Activated CD8-positive, alpha-beta memory T cell treated with anti-CD3 and anti-CD28 coated beads for 24 hours (primary cell): ENCODE measurements at places on chromosomes 16 and 17.

DNA sequence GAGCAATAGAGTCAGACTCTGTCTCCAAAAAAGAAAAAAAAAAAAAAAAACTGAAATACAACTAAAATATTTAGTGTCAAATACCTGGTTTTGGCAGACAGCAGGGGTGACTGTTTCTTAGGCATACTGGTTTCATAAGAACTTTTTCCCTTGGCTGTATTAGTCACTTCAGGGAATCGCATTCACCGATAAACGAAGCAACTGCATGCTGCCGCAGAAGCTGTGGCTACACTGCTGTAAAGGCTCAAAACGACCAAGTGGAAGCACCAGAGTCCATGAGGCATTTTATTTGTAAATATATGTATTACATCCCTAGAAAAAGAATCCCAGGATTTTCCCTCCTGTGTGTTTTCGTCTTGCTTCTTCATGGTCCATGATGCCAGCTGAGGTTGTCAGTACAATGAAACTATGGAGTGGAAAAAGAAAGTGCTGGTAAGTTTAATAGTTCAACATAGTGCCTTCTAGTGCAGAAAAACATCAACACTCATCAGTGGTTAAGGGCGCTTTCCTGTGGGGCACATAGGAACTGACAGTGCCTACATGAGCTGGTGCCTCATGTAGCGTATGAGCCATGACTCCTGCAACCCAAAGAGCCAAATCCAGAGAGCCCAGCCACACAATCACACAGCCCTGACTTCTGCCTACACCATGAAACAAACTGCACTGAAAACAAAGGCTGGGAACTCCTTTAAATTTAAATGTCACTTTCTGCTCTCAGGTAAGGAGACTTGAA, 7.3 kb downstream of the RPS15A start:
- no peak for DNase-seq

DNA sequence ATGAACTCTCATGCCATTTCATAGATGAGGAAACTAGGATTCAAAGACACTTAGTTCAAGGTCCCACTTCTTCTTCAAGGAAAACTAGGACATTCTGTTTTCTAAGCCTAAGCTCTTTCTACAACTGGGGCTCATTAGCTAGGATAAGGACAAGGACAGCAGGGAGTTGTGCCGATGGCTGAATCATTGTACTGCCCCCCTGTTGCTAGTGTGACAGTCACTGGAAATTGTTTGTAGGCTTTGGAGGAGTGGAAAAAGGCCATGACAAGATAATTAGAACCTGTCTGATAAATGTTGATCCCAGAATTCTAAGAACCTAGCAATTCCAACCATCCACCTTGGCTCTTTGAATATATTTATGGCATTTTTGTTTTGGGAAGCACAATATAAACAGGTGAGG, 445.7 kb downstream of the CDH8 start:
- DNase-seq, result no peak

GRCh38 chr17:1762233-1762900, 507 bp downstream of the SERPINF1 start:
- no peak for DNase-seq

DNA sequence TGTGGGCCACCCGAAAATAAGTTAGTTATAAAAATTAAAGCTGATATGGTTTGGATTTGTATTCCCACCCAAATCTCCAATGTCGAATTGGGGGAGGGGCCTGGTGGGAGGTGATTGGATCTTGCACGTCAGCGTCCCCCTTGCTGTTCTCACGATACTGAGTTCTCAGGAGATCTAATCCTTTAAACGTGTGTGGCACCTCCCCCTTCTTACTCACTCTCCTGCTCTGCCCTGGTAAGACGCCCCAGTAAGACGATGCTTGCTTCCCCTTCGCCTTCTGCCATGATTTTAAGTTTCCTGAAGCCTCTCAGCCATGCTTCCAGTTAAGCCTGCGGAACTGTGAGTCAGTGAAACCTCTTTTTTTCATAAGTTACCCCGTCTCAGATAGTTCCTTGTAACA, 35.4 kb downstream of the SYCE1L start:
- DNase-seq, result no peak

GRCh38 chr17:46057366-46057765, 58.3 kb downstream of the STH start:
- DNase-seq, result no peak

DNA sequence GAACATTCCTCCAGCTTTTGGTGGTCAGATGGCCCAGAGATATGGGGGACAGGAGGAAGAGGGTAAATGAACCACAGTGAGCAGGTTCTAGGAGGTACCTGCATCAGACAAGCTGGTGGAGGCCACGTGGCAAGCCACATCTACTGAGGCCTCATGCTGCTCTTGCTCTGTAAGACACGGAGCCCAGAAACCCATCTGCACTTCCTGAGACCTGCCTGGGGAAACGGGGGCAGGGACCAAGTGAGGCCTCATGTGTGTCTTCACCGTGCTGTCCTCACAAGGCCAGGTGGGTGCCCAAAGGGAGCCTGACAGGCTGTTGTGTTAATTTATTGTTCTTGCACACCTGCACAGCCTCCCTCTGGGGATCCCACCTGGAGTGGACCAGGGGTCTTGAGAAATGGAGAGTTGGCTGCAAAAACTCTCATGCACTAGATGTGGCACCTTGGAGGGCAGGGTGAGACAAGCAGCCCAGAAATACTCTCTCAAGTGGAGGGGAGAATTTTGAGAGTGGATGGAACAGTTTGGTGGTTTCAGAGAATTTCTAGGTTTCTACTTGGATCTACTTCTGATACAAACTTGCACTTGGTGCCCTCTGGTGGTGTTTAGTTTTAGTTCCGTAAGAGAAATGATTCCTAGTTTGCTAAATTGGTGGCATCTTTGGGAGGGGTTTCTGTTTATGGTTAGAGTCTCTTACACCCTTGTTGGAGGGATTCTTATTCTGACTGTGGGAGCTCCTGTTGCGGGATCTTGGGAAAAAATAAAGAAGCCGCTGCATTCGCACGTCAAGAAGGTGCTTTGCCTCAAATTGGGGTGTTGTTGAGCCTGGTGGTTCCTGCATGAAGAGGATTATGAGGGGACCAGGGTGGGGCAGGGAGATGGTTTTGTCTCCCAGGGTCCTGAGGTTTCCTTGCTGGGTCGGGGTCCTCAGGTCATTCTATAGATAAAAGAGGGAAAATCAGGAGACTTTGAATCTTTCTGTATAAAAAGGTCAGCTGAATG, 47.5 kb downstream of the SLC6A2 start:
- DNase-seq, result no peak

GRCh38 chr17:17395246-17395802, 81.5 kb upstream of the MED9 start:
- no peak for DNase-seq

GRCh38 chr17:795276-795675, 13.1 kb downstream of the MRM3 start:
- no peak for DNase-seq

- no peak for DNase-seq
These were observed 168.2 kb upstream of the CACNG3 start for GRCh38 chr16:24087891-24088410.

DNA sequence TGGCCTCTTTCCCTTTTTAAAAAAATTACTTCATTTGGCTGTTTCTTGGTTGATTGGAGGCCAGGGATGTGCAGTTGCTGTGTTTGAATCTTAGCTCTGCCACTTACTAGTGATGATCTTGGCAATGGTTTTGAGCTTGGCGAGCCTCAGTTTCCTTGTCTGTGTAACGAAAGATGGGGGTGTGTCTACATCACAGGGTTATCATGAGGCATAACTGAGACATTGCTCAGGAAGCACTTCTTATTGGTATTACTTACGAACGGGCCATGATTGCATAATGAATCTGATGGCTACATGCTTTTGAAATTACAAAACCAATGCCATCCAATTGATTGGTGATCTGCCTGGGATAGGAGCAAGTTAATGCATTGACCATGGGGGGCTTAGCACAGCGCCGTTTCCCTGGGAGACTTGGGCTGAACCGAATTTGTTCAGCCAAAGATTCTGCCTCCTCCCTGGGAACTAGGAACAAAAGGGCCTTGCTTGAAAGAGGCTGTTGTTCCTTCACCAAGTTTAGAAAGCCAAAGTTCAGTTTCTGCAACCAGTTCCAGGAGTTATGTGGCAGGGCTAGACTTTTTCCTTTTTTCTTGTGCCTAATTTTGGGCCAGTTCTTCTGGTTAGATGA, 21.9 kb downstream of the CMIP start:
- no peak for DNase-seq

- DNase-seq, result no peak
These were observed 6.7 kb upstream of the NUDT16L1 start for GRCh38 chr16:4686497-4687210.

GRCh38 chr17:3656755-3657587, 11.4 kb downstream of the TAX1BP3 start:
- no peak for DNase-seq

- DNase-seq, result no peak
These were observed 126.3 kb downstream of the ZNF778 start for GRCh38 chr16:89343501-89344457.

DNA sequence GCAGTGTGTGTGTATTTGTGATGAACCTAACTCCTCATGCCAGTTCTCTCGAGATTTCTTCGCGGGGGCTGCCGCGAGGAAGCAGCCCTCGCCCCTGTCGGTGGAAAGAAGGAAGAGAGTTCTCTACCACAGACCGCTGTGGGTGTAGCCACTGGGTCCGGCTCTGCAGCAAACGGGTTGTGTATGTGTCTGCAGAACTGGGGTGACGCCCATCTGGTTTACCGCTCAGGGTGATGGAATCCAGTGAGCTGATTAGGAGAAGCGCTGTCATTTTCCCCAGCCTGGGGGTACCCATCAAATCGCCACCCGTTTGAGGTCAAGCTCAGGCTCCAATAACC, 7.7 kb downstream of the CORO6 start:
- no peak for DNase-seq

GRCh38 chr16:66886321-66886720, 6.0 kb downstream of the PDP2 start:
- no peak for DNase-seq

- DNase-seq, result no peak
These were observed 42.7 kb upstream of the SMPD3 start for GRCh38 chr16:68490829-68491575.

- DNase-seq, result no peak
These were observed 106.2 kb downstream of the XYLT1 start for GRCh38 chr16:17364319-17365210.

DNA sequence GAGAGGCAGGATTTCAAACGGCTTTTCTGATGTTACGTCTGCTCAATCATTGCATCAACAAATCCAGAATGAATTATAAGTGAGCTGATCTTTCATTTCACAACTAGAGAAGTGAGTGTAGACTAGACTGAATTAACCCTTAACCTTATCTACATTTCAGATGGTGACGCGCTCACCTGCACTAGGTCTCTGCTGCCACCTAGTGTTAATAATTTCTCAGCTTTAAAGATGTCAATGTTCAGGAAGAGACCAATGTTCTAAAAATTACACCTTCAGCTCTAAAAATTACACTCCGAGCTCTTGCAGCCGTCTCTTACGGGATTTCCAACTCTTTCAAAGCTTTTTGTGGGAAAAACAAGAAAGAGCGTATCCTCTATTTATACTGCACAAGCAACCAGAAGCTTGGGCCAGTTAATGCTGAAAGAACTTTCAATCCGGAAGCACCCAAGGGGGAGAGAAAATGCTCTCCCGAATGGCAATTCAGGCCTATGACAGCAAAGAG, 88.2 kb upstream of the FA2H start:
- DNase-seq, result no peak

DNA sequence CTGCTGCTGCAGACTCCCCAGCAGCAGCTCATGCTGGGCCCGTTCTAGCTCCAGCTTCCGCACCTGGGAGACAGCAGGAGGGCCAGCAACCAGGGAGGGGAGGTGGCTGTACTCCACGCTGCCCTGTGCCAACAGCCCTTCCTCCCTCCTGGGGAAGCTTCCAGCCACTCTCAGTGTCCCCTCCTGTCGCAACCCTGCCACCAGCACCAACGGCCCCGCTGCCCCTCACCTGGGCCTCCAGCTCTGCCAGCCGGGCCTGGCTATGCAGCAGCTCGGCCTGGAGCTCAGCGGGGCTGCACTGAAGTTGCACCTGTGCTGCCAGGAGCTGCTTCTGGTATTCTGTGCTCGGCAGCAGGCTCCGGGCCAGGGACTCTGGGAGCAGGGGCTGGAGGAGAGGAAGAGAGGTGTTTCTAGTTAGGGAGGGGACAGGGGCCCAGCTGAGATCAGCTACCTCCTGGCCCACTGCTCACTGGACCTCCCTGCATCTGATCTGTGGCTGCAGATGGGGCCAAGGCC, 15.4 kb upstream of the MRPL38 start:
- no peak for DNase-seq

DNA sequence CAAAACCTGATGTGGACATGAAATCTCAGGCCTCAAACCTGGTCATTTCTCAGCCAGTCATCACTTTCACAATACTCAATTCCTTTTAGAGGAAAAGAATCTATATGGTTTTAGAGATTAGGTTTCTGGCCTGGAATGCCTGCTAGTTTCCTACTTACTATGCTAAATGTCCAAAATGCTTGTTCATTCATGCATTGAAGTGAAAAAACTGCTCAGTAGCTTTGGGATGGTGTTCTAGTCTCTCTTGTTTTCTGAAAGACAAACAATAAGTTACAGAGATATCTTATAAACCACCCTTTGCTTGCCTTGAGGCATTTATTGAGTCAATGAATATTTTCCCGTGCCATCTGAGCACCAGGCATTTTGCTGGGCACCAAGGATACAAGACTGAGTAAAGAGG, 1146.5 kb upstream of the GOT2 start:
- no peak for DNase-seq

- no peak for DNase-seq
These were observed 91.0 kb downstream of the WSCD1 start for GRCh38 chr17:6160911-6161855.

DNA sequence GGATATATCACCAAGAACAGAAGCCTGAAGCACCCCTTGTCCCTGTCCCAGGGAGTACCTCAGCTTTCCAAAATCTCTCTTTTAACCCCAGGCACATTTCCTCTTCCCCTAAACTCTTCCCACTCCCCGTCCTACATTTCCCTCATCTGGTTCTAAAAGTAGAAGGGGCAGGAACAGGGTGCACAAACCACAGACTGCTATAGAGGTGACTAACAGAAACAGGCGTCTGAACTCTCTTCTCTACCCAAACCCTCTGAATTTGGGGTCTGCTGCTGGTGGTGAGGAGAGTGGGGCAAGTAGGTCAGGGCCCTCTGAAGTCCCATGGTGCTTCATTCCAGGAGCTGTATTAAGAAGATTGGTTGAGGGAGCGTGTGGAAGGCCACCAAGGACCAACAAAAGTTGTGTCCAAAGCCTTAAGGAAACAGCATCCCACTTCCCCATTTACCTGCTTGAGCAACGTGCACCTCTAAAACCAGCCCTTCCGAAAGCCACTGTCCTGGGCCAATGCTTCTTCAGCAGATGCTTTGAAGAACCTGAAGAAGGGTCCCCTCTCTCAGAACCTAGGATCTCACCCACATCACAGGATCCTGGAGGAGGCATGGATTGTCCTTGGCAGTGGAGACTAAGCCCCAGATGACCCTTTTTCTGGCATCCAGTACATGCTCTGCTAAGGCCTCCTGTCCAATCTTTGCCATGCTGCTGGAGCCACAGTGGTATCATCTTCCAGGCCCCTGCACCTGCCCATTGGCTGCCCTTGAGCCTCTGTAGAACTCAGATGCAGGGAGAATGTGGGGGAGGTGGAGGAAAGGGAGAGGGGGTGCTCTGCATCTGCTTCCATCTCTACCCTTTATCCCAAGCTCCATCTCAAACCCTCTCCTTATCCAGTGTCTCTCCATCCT, 5.7 kb upstream of the NR1D1 start:
- no peak for DNase-seq
